Progenitor cell of endocrine pancreas (in vitro differentiated cells): ENCODE measurements at places on chromosomes 2 and 18.

- peak overlapping the region; percentile 39 for H3K27ac ChIP-seq
- peaks cover 11% of the 10 kb centered on the region for H3K27me3 ChIP-seq
- H3K4me1 ChIP-seq, result peaks cover 3% of the 10 kb centered on the region
- DNase-seq, result no peak
- peaks cover 1% of the 10 kb centered on the region for H3K36me3 ChIP-seq
Measured at GRCh38 chr2:216408426-216409290, 3.6 kb upstream of the SMARCAL1 start.

GRCh38 chr2:236665572-236666118, 96.0 kb downstream of the ACKR3 start:
- H3K36me3 ChIP-seq, result peaks cover 2% of the 10 kb centered on the region
- no peak overlapping the region for H3K4me3 ChIP-seq
- peaks cover 7% of the 10 kb centered on the region for H3K4me1 ChIP-seq
- peak overlapping the region; percentile 45 for H3K27ac ChIP-seq
- H3K27me3 ChIP-seq, result peaks cover 28% of the 10 kb centered on the region

DNA sequence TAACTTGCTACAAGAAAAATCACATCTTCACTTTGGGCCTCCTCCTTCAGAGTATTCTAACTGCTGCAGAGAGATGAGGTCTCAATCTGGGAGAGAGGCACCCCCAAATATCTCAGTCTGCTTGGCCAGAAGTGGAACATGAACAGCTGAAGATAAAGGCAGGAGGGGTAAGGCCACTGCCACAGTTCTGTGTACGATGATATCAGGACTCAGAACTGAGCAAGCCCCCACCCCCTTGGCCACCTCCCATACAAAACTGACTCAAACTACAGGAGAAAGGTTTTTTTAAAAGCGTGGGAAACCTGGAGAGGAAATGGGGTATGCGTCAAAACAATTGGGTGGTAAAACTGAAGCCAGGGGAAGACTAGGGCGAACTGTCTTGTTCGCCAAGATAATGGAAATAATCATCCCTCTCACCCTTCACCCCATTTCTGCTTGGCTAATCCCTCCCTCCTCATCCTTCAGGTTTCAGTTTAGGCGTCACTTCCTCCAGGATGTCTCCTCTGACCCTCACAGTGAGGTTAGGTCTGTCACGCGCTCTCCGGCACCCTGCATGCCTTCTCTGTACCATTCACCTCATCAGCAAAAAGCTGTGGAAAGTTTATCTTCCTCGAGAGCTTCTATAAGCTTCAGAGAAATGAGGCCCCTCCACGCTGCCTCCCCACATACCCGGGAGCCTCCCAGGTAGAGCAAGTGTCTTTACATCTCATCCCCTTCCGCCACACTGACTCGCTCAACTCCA, 64.4 kb downstream of the SFXN5 start:
- H3K27me3 ChIP-seq, result no peaks in the 10 kb centered on the region
- no peaks in the 10 kb centered on the region for H3K4me1 ChIP-seq
- H3K36me3 ChIP-seq, result peaks cover 5% of the 10 kb centered on the region
- H3K4me3 ChIP-seq, result no peak overlapping the region

- no peak for DNase-seq
- H3K4me1 ChIP-seq, result peaks cover 36% of the 10 kb centered on the region
- H3K27ac ChIP-seq, result no peak overlapping the region
- no peaks in the 10 kb centered on the region for H3K27me3 ChIP-seq
- H3K4me3 ChIP-seq, result no peak overlapping the region
Measured at GRCh38 chr2:225010804-225011203, 31.5 kb downstream of the DOCK10 start.

- no peak for DNase-seq
- H3K4me3 ChIP-seq, result no peak overlapping the region
- H3K27ac ChIP-seq, result no peak overlapping the region
- H3K36me3 ChIP-seq, result no peaks in the 10 kb centered on the region
Measured at GRCh38 chr2:174792309-174793025, 28.2 kb upstream of the CHRNA1 start.

DNA sequence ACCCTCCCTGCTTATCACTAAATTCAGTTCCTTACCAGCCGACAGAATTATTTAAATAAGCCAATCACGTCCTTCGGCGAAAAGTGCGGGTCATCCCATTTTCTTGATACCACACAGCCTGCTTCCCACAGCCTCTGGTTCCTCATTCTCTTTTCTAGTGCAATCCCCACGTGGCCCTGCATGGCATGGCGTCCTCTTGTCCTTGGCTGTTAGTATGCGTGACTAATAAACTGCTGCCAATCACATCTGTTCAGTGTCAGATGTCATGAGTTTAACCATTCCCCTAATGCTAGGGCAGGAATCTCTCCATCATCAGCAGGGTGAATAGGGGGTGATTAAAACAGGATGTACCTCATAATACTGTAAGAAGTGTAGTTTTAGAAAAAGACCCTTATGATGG, 62.8 kb upstream of the TSPYL6 start:
- no peaks in the 10 kb centered on the region for H3K27me3 ChIP-seq
- no peaks in the 10 kb centered on the region for H3K4me1 ChIP-seq
- H3K4me3 ChIP-seq, result no peak overlapping the region
- no peak for DNase-seq
- no peaks in the 10 kb centered on the region for H3K36me3 ChIP-seq

GRCh38 chr18:59624369-59624765, 72.9 kb downstream of the CCBE1 start:
- no peak overlapping the region for H3K4me3 ChIP-seq
- DNase-seq, result no peak
- H3K27me3 ChIP-seq, result peaks cover 31% of the 10 kb centered on the region
- H3K27ac ChIP-seq, result no peak overlapping the region
- no peaks in the 10 kb centered on the region for H3K4me1 ChIP-seq

DNA sequence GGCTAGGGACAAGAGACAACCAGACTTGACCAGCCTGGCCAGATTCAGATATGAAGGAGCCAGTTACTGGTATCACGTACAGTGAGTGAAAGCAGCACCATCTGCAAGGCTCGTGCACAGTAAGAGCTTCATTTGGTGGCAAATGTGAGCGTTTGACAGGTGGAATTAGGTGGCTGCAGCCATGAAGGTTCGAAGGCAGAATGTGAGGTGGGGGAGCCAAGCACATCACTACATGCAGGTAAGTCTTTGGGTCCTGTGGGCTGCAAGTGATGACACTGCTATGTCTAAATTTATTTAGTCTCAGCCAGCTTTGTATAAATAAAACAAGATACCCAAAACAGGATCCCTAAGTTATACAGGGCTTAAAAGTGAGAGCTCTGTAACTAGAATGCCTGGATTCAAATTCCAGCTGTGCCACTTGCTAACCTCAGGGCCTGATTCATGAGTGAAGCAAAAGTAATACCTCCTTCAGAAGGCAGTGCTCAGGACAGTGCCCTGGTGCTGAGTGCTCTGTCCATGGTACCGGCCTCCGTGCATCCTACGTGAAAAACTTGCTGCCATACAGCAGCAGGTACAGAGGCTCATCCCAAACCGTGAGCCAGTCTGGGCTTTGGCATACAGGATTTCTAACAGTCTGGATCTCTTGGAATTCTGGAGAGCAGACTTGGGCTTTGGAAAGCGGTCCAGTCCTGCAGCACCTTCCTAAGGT, 18.6 kb downstream of the DDX18 start:
- peaks cover 1% of the 10 kb centered on the region for H3K4me1 ChIP-seq
- no peak overlapping the region for H3K4me3 ChIP-seq
- H3K27me3 ChIP-seq, result peaks cover 15% of the 10 kb centered on the region
- H3K27ac ChIP-seq, result no peak overlapping the region
- peaks cover 12% of the 10 kb centered on the region for H3K36me3 ChIP-seq

DNA sequence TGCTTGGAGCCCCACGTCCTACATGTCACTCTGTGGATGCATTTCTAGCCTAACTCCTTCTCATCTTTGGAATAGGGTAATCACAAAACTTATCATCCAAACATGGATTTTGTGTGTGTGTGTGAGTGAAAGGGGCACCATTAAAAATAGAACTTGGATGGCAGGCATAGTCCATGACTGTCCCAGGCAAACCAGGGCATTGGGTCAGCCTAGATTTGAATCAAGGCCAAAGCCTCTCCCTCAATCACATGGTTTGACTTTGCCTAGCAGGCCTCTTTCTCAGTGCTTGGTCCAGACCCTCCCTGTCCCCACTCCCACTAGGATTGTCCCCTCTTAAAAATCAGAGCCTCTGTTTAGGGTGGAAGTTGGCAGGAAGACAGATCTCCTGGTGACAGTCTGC, 67.4 kb upstream of the BCL2L11 start:
- DNase-seq, result no peak
- H3K4me1 ChIP-seq, result peaks cover 13% of the 10 kb centered on the region
- H3K4me3 ChIP-seq, result no peak overlapping the region
- H3K36me3 ChIP-seq, result no peaks in the 10 kb centered on the region
- peaks cover 9% of the 10 kb centered on the region for H3K27me3 ChIP-seq
- H3K27ac ChIP-seq, result no peak overlapping the region

DNA sequence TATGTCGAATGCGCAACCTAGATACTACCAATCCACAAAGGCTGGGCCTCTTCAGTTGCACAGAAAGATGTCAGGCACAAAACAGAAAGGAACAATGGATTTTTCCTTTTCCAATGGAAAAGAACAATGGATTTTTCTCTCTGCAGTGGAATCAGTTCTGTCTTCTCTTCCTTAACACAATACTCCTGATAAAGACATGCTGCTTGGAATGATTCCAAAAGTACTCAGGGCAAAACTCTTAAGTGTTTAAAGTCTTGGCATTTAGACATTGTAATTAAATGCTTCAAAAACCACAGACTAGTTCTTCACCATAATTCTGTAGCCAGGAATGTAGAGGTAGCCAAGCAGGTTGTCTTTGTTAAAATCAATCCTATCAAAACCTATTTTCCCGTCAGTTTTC, 46.7 kb upstream of the FLACC1 start:
- no peaks in the 10 kb centered on the region for H3K27me3 ChIP-seq
- no peak for DNase-seq
- no peak overlapping the region for H3K4me3 ChIP-seq
- no peak overlapping the region for H3K27ac ChIP-seq
- H3K4me1 ChIP-seq, result peaks cover 9% of the 10 kb centered on the region

- peaks cover 7% of the 10 kb centered on the region for H3K36me3 ChIP-seq
- no peak overlapping the region for H3K27ac ChIP-seq
- no peak for DNase-seq
Measured at GRCh38 chr2:26892922-26893524, 45.1 kb downstream of the DPYSL5 start.

GRCh38 chr2:186909095-186909494, 60.1 kb upstream of the ZSWIM2 start:
- H3K36me3 ChIP-seq, result no peaks in the 10 kb centered on the region
- no peak for DNase-seq
- no peak overlapping the region for H3K4me3 ChIP-seq
- H3K27ac ChIP-seq, result no peak overlapping the region
- H3K27me3 ChIP-seq, result no peaks in the 10 kb centered on the region

GRCh38 chr18:12947285-12948049, at the start of gene SEH1L:
TSS of gene SEH1L (plus strand) at chr18:12948011. CDS start at chr18:12948122, 111 bp downstream.
- H3K27me3 ChIP-seq, result no peaks in the 10 kb centered on the region
- peaks cover 13% of the 10 kb centered on the region for H3K4me1 ChIP-seq
- peak within 1 kb of the TSS; percentile 98 for H3K27ac ChIP-seq
- peak; percentile 97 for DNase-seq
- H3K36me3 ChIP-seq, result peaks cover 3% of the 10 kb centered on the region
- peak within 1 kb of the TSS; percentile 91 for H3K4me3 ChIP-seq

- peak overlapping the region; percentile 99 for H3K27ac ChIP-seq
- DNase-seq, result no peak
- H3K27me3 ChIP-seq, result no peaks in the 10 kb centered on the region
- H3K4me1 ChIP-seq, result peaks cover 36% of the 10 kb centered on the region
- peaks cover 13% of the 10 kb centered on the region for H3K36me3 ChIP-seq
Measured at GRCh38 chr2:55231546-55232083, 478 bp downstream of the CLHC1 start.

DNA sequence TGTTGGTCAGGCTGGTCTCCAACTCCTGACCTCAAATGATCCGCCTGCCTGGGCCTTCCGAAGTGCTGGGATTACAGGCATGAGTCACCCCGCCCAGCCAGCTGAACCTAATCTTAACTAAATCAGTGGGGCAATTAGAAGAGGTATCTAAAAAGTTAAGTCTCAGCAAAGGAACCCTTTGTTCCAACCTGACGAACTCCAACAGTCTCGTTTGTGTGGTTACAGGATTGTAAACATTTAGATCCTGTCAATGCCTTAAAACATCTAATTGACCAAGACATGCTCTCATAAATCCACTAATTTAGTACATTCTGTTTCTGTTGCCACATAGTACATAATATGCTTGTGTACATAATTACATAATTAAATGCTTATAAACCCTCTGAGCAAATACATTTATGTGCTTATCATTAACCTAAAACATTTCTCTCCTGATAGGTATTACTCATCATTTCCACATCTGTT, 31.1 kb upstream of the STK39 start:
- no peaks in the 10 kb centered on the region for H3K27me3 ChIP-seq
- no peaks in the 10 kb centered on the region for H3K36me3 ChIP-seq
- peak overlapping the region; percentile 31 for H3K27ac ChIP-seq
- no peak overlapping the region for H3K4me3 ChIP-seq
- no peak for DNase-seq

- peaks cover 4% of the 10 kb centered on the region for H3K27me3 ChIP-seq
- H3K27ac ChIP-seq, result no peak overlapping the region
- DNase-seq, result no peak
- H3K4me1 ChIP-seq, result peaks cover 49% of the 10 kb centered on the region
- no peaks in the 10 kb centered on the region for H3K36me3 ChIP-seq
- no peak overlapping the region for H3K4me3 ChIP-seq
Measured at GRCh38 chr2:8265476-8266226, 416.2 kb upstream of the ID2 start.

DNA sequence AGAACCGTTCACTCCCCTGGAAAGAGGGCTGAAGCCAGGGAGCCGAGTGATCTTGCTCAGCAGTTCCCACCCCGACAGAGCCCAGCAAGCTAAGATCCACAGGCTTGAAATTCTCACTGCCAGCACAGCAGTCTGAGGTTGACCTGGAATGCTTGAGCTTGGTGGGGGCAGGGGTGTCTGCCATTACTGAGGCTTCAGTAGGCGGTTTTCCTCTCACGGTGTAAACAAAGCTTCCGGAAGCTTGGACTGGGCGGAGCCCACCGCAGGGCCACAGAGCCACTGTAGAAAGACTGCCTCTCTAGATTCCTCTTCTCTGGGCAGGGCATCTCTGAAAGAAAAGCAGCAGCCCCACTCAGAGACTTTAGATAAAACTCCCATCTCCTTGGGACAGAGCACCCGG, 180.8 kb downstream of the WDR7 start:
- H3K4me3 ChIP-seq, result no peak overlapping the region
- no peak for DNase-seq
- no peaks in the 10 kb centered on the region for H3K27me3 ChIP-seq
- H3K27ac ChIP-seq, result no peak overlapping the region
- no peaks in the 10 kb centered on the region for H3K4me1 ChIP-seq

GRCh38 chr18:49460976-49461601, 644 bp upstream of the DYM start:
- peaks cover 2% of the 10 kb centered on the region for H3K36me3 ChIP-seq
- H3K27me3 ChIP-seq, result peaks cover 5% of the 10 kb centered on the region
- peaks cover 8% of the 10 kb centered on the region for H3K4me1 ChIP-seq
- DNase-seq, result no peak
- H3K4me3 ChIP-seq, result peak overlapping the region; percentile 80

GRCh38 chr2:9629222-9630116, 1.3 kb downstream of the YWHAQ start:
- peaks cover 13% of the 10 kb centered on the region for H3K27me3 ChIP-seq
- H3K27ac ChIP-seq, result peak overlapping the region; percentile 99
- no peak for DNase-seq
- H3K4me1 ChIP-seq, result peaks cover 47% of the 10 kb centered on the region

GRCh38 chr2:136517716-136518115, 247.6 kb upstream of the THSD7B start:
- no peak for DNase-seq
- H3K4me3 ChIP-seq, result no peak overlapping the region
- H3K36me3 ChIP-seq, result no peaks in the 10 kb centered on the region
- H3K4me1 ChIP-seq, result no peaks in the 10 kb centered on the region
- peaks cover 9% of the 10 kb centered on the region for H3K27me3 ChIP-seq

- peaks cover 38% of the 10 kb centered on the region for H3K4me1 ChIP-seq
- H3K27me3 ChIP-seq, result no peaks in the 10 kb centered on the region
- H3K36me3 ChIP-seq, result peaks cover 22% of the 10 kb centered on the region
Measured at GRCh38 chr2:101251844-101252407, 760 bp upstream of the CNOT11 start.
